ENCODE measurements at places on chromosomes 2 and 18. TPM values are rescaled to one million over a fixed set of nuclear protein-coding genes. Genes with fewer than 3 reads are reported as not detected.

TMEM163 gene
- total RNA-seq: not detected

GRCh38 chr2:138475277-138475776 lies 26.2 kb upstream of the SPOPL start:
- DNase-seq: no peak

- no peak for DNase-seq
Measured at GRCh38 chr18:49250816-49251388, 209.5 kb downstream of the DYM start.

DNA sequence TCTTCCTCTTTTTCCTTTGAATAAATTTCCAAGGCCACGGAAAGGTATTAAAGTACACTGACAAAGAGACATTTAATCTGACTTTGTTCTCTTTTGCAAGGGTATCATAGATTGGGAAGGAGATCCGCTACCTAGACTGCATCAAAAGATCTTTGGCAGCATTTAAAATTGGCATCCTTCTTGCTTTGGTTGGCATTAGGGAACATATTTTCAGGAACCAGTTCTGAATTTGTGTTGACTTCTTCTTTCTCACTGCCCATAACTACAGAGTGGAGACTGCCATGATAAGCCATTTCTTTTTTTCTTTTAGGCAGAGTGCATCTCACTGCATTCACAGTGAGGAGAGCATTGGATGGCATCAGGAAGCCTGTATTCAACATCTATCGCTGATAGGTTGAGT lies 83.4 kb downstream of the DOCK10 start:
- no peak for DNase-seq

GRCh38 chr18:30705943-30706342 lies 336.6 kb downstream of the DSC3 start:
- no peak for DNase-seq

GRCh38 chr2:26704441-26704977 lies 12.0 kb downstream of the KCNK3 start:
- no peak for DNase-seq

GRCh38 chr2:103773884-103774283 lies 1012.1 kb downstream of the TMEM182 start:
- DNase-seq: no peak

DNA sequence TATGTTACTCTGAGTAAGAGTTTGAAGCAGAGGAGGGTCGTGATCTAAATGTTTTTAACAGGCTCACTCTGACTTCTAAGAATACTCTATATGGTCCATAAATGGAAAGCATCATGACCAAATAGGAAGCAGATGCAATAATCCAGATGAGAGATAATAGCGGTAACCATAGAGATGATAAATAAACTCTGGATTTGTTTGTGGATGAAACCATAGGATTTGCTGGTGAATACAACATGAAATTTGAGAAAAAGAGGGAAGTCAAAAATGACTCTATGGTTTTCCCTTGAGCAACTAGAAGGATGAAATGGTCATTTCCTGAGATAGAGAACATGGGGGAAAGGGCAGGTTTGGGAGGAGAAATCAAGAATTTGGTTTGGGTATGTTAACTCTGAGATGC lies 3.9 kb downstream of the HEATR5B start:
- DNase-seq: no peak

DNA sequence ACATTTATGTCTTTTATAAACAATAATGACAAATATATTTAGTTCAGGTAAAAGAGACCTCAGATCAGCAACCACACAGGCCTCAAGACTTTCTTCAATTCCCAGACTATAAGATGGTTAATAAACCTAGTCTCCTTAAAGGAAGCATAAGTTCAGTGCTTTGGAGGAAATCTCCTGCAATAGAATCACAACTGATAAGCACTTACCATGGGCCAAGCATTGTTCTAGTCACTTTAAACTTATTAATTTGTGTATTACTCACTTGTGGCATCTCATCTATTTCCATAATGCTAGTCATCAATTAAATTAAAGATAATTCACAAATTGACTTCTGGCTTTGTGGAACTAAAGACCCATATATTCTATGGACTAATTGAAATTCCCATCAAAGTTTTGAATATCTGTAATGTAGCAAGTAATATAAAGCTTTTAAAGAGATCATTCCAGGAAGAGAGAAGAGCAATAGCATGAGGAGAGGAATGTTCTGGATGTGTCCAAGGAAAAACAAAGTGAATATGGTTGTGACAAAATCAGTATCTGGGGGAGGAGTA lies 42.2 kb downstream of the COL3A1 start:
- no peak for DNase-seq

MC5R gene
- total RNA-seq: not detected

DNA sequence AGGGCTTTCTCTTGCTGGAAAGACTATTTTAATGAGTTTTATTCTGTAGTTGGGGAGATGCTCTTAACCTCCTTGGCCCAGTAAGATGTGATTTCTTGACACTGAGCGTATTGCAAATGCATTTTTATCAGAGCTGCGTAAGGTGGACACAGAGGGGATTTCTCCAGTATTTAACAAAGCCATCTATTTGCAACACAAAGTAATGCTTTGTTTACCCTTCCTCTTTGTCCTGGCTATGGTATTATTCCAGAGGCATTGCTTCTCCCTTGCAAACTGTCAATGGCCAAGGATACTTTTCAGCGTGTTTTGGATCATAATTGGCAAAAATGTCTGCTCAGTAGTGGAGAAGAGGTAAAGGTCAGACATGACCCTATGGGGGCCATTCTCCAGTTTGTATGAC lies 90.8 kb upstream of the PIK3C3 start:
- DNase-seq: no peak

- DNase-seq: no peak
Measured at GRCh38 chr2:163595028-163595427, 140.8 kb downstream of the FIGN start.

RAB6D gene
- total RNA-seq: not detected

GPAT2 gene
- 41.8 TPM for total RNA-seq

GRCh38 chr2:159639712-159640111 lies 23.4 kb upstream of the BAZ2B start:
- DNase-seq: no peak

DNA sequence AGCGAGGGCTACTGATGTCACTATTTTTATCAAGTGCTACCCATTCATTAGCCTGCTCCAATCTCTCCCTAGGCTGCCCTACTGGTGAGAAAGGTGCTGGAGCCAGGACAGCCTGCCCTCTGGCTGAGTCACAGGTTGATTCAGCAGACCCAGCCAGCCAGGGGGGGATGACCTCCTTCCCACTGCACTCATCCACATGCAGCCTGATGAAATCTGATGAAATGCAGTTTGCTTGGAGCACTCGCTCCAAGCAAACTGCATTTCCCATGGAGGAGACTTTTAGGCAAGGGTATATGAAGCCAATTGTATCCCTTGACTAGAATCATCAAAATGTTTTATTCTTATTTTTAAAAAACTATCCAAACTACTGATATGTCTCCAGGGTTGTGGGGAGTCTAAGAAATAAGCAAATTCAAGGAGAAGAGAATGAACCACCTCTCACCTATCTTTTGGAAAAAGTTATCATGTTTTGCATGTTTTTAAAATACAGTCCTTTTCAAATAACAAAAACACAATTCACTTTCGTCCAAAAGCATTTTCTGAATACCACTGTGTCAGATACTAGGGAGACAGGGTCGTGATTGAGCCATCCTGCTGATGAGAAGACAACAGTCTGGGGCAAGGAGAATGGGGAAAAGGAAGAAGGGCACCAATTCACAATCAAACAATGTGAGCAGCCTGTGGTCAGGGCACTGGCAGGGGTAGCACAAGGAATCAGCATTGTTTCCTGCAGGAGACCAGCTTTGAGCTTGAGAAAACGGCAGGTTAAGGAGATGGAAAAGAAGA lies 128.3 kb downstream of the AFF3 start:
- no peak for DNase-seq

DNA sequence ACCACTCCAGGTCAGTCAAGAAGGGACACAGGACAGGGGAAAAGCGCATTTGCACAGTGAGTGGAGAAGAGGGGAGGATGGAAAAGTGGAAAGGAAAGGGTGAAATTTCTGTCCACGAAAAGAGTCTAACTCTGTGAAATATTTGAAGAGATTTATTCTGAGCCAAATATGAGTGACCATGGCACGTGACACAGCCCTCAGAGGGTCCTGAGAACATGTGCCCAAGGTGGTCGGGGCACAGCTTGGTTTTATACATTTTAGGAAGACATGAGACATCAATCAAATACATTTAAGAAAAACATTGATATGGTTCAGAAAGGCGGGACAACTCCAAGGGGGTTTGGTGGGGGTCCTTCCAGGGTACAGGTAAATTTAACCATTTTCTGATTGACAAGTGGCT lies 111.1 kb downstream of the MYT1L start:
- no peak for DNase-seq

- DNase-seq: no peak
Measured at GRCh38 chr18:59228351-59228750, 8.4 kb downstream of the GRP start.

KRTCAP3 gene
- total RNA-seq: 9.9 TPM

- DNase-seq: no peak
Measured at GRCh38 chr2:189427872-189428271, 13.4 kb upstream of the WDR75 start.

DNA sequence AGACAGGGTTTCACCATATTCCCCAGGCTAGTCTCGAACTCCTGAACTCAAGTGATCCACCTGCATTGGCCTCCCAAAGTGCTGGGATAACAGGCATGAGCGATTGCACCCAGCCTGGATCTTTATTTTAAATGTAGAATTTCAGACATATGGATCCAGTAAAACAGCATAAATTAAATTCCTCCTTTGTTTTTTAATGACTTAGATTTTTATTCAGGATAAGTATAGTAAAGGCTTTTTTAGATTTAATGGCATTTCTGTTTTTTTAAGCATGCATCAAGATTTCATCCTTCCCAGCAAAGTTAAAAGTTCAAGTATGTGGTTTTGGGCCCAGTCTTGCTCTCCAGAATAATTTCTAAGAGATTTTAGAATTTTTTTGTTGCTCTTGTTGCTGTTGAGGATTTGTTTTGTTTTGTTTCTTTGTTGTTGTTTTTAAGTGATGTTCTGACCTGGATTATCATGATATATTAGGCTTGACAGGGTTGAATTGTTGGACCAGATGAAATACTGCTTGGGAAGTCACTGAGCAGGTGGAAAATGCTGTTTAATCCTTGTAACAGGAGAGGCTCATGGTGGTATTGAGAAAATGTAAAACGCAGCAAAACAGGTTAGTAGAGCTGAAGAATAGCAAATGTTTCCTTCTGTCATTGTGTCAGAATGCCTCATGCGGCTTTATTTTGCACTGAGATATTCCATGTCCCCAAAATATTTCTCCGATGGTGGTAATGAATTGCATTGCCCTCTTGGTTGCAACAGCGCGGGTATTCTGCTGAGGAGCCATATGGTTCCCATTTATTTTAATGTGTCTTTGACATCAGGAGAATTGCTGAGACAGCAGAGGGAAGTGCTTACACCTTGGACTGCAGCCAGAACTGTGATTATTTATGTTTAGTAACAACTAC lies 147.9 kb downstream of the GALNT3 start:
- no peak for DNase-seq

DNA sequence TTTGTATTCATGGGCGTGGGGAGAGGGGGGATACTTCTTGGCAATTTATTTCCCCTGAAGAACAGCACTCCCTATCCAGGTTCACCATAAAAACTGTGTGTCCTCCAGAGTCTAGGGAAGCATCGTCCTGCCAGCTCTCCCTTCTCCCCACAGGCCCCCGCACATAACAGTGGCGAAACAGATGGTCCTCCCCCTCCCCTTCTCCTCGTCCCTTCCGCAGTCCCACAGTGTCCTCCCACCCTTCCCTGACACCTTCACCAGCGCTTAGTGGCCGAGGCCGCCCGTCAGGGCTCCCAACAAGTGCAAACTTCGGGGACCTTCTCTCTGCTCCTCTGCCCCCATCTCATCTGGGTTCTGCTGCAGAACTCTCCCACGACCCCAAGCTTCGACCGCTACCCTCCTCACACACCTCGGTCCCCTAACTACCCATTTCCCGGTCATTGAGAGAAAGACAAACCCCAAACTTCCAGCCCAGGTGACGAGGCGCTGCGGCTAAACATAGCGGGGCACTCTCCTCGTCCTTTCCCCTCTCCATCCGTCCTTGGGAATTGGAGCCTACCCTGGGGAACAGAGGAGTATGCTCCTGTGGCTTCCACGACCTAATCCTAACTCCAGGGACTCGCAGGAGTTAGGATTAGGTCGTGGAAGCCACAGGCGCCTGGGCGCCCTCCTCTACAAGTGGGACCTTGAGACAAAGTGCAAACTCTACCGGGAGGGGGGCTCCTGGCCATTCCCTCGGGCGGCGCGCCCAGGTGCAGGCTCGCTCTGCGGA lies 971 bp downstream of the ZNF385B start:
- DNase-seq: no peak

GRCh38 chr2:162342841-162343240 lies 1.1 kb upstream of the GCA start:
- no peak for DNase-seq

DNA sequence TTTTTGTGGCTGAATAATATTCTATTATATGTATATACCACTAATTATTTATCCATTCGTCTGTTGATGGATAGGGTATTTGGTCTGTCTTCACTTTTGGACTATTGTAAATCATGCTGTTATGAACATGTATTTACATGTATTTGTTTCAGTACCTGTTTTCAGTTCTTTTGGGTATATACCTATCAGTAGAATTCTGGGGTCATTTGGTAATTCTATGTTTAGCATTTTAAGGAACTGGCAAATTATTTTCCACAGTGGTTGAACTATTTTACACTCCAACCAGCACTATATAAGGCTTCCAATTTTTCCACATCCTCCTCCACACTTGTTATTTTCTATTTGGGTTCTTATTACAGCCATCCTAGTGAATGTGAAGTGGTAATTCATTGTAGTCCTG lies 12.4 kb upstream of the TANK start:
- DNase-seq: no peak

Measured in activated naive CD8-positive, alpha-beta T cell treated with anti-CD3 and anti-CD28 coated beads for 36 hours (primary cell).